NCI-H187 treated with DMSO at 0.1 percent for 48 hours (cell line): ENCODE measurements at places on chromosomes 4 and X.

DNA sequence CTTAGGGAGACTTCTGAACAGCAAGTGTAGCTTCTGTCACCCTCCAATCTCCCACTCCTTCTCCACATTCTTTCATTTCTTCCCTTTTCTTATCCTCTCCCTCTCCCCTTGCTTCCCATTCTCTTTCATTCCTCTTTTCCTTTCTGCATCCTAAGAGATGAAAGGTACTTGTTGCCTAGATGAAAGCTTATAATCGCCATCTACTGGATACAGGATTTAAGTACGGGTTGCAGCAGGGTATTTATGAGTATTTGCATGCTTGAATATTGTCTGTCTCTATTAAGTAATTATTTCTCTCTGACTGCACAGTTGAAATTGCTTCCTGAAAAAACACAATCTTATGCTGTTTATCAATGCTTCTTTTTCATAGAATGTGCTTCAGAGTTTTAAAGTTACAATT lies 174.0 kb upstream of the TENT5D start:
- DNase-seq, result no peak

DNA sequence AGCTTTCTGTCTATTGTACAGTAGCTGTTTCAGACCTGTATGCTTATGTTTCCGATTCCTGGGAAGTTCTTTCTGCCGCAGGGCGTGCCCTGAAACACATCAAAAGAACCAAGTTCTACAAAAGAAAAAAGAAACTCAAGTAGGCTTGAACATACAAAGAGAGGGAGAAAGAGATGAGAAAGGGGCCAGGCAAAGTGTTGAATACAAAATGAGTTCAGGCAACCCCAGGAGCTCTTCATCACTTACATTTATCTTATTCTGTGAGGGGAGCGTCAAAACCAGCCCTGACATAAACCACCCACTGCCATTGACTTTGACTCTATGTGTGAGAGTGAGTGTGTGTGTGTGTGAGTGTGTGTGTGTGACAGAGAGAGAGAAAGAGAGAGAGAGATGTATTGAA lies 26.5 kb upstream of the ATOH1 start:
- no peak for DNase-seq

DNA sequence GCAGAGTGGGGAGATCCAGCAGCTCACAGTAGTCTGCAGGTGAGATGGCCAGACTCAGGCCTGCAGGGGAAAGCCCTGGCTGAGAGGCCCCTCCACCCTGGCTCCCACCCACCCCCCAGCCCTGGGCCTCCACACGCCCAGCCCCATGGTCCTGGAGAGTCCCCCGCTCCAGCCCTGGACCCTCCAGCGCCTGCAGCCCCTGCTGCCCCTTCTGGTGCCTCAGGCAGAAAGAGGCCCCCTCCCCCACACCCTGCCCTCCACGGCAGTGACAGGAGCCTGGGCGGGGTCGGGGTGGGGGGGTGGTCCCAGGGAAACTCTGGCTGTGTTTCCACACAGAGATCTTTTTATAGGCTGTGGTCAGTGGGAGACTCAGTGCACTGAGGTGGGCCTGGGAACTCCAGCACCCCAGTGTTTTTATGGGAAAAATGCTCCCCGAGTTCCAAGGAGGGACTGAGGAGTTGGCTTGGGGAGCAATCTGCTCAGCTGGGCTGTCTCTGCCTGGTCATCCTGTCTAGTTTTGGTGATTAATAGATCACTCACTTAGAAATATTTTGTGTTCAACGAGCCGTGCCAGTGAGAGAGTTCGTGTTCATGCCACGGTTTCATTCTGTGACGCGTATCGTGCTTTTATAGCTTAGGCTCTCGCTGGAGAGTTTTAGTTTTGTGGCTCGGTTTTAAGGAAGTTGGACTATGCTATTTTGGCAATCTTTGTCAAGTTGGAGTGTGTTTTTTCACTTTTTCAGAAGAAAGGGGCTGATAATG lies 53.1 kb upstream of the HGFAC start:
- DNase-seq, result no peak

DNA sequence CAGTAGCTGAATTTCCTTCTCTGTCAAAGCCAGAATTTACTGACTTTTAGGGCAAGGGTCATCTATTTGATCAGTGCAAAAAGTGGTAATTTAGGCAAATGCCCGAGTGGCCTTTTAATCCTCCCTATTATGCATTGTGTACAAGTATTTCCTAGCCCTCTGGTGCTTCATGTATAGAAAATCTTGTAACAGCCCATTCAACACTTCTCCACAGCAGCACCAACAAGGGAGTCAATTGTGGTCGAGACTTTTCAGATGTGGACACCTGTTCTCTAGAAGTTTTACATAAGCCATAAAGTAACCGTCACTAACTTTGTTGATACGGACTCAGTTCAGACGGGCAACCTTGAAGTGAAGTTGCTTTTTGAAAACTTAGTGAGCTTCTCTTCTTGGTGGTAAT lies 50.9 kb upstream of the FHDC1 start:
- DNase-seq, result no peak

GRCh38 chr4:85836588-85837438 lies 361.9 kb downstream of the ARHGAP24 start:
- DNase-seq, result no peak

- DNase-seq, result no peak
Observed at GRCh38 chr4:114078636-114079035, 99.2 kb upstream of the ARSJ start.

DNA sequence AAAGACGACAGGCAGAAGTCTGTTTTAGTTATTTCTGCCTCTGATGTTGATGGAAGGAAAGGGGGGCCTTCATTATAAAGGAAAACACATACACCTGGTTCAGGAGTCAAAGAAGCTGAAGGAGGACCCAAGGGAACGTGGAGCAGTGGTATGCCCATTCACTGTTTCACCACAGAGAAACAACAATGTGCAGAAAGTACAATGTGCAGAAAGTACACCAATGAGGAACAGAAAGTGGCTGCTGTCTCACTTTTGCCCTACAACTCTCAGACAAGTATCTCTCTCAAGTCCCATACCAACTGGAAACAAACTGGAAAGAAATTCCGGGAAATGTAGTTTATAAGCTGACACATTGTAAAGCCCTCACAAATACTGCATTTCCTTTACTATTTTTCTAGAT lies 564.5 kb downstream of the TRAM1L1 start:
- DNase-seq, result no peak

- no peak for DNase-seq
Observed at GRCh38 chr4:147480502-147480890, 401 bp upstream of the EDNRA start.

DNA sequence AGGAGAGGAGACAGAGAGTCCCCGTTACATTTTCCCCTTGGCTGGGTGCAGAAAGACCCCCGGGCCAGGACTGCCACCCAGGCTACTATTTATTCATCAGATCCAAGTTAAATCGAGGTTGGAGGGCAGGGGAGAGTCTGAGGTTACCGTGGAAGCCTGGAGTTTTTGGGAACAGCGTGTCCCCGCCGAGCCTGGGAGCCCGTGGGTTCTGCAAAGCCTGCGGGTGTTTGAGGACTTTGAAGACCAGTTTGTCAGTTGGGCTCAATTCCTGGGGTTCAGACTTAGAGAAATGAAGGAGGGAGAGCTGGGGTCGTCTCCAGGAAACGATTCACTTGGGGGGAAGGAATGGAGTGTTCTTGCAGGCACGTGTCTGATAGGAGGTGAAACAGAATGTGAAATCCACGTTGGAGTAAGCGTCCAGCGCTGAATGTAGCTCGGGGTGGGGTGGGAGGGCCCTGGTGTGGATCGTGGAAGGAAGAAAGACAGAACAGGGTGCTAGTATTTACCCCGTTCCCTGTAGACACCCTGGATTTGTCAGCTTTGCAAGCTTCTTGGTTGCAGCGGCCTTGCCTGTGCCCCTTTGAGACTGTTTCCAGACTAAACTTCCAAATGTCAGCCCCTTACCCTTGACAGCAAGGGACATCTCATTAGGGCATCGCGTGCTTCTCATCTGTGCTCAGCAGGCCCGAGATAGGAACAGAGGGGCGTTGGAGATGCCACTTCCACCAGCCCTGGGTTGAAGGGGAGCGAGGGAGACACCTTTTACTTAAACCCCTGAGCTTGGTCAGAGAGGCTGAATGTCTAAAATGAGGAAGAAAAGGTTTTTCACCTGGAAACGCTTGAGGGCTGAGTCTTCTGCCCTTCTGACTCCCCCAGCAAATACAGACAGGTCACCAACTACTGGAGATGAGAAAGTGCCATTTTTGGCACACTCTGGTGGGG lies 2.7 kb downstream of the SHOX start:
- DNase-seq, result no peak

- no peak for DNase-seq
Observed at GRCh38 chrX:91079342-91080114, 355.1 kb upstream of the PABPC5 start.

GRCh38 chr4:142354041-142354440 lies 492.1 kb downstream of the INPP4B start:
- no peak for DNase-seq

DNA sequence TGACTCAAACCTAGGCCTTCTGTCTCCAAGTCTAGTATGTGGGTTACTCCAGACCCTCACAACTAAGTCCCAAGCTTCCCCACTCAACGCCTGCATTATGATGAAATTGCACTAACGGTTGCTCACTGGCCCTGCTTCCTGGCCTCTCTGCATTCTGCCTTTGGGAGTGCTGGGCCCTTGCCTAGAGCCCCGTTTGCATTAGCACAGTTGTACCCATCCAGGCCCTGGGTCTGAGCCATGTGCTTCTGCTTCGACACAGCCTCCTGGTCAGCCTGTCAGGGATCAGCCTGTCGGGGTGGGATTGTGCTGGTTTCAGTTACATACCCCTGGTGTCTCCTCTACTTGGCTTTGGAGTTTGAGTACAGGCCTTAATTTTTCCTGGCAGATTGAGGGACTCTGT lies 58.4 kb downstream of the DCUN1D4 start:
- DNase-seq, result no peak

DNA sequence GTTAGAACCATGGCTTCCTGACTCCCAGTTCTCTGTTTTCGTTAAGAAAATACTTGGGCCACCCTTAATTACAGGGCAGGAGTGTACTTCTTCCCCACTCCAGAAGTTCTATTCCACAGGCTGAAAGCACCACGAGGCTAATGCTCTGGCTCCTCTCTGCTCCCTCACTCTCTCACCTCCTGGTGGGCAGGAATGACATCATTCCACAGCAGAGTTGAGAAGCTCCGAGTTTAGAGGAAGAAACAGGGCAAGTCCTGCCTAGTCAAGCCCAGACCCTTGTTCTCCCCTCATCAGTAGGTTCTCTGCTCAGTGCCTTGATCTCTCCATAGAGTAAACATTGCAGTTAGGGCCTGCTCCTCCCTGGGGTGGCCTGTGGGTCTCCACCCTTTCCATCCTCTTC lies 343.8 kb upstream of the CLNK start:
- DNase-seq, result no peak

DNA sequence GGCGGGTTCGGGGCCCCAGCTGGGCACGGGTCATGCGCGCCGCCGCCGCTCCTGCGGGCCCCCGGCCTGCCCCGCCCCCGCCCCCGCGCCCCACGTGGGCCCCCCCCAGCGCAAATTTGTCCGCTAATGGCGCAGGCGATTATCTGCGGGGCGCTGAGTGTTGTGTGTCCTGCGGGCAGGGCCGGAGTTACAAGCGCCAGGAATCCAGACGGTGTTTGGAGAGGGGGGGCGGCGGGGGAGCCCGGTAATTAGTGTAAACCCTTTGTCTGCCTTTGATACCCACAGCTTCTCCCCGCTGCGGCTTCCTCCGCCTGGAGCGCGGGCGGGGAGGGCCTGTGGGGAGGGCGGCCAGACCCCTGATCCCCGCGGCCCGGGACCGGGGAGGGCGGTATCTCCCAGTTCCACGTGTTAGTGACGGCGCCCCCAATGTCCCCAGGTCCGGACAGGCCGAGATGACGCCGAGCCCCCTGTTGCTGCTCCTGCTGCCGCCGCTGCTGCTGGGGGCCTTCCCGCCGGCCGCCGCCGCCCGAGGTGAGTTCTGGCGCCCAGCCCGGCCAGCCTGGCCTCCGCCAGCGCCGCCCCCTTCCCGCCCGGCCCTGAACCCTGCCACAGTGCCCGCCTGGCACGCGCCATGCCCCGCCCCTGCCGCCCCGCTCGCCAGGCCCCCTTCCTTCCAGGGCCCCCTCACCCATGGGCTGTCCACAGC lies 761 bp downstream of the FGFRL1 start:
- DNase-seq, result no peak

DNA sequence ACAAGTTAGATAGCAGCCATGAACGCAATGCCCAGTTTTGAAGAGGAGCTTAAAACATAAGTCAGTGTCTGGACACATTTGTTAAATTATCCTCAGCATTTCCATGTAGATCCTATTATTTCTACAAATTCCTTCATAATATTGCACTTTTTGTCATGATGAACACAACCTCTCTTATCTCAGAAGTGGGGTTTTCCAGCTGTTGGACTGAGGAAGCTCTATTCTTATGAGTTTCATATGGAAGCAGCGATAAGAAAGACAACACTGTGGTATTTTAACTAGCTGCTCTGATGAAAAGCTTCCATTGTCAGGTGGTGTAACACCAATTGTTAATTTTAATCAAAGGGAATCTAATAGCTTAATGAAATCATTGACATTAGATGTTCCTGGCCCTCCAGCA lies 308.7 kb downstream of the GBA3 start:
- no peak for DNase-seq

GRCh38 chr4:98930311-98930865 lies 1.5 kb upstream of the EIF4E start:
- no peak for DNase-seq

DNA sequence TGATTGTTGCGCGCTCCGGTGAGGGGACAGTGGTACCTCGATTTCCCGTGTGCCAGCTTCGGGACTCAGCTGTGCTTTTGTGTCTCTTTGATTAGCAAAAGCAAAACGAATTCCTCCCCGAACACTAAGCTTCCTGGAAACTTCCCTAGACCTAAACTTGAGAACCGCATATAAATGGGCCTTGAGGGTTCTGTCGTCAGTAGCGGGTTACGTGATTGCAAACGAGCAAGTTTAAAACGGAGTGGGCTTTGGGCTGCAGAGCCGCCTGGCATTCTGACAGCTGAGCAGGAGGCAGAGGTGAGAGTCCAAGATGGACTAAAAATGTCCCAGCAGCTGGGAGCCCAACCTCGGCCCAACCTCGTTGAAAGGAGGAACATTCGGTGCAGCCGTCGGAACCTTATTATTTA lies 1.2 kb upstream of the TAPT1 start:
- DNase-seq, result no peak

GRCh38 chr4:189096108-189096507 lies 844.6 kb upstream of the FRG1 start:
- DNase-seq, result no peak

DNA sequence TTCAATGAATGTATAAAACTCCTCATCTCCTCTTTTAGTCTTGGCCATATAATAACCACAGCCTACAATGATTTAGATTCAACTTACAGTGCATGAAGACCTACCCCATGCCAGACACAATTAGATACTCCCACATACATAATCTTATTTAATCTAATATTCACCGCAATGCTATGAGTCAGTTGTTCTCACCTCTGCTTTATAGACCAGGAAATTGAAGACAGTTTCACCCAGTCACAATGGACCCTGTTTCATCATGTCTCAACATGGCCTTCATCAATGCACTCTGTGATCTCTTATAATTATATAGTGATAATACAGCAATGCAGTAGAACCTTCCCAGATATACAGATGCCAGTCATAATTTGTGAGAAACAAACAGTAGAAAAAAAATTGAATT lies 148.6 kb downstream of the PARM1 start:
- no peak for DNase-seq
